ENCODE measurements at places on chromosomes 11 and 22.
A peak's percentile ranks its signal among the peaks of the same experiment; 100 is the strongest.

DNA sequence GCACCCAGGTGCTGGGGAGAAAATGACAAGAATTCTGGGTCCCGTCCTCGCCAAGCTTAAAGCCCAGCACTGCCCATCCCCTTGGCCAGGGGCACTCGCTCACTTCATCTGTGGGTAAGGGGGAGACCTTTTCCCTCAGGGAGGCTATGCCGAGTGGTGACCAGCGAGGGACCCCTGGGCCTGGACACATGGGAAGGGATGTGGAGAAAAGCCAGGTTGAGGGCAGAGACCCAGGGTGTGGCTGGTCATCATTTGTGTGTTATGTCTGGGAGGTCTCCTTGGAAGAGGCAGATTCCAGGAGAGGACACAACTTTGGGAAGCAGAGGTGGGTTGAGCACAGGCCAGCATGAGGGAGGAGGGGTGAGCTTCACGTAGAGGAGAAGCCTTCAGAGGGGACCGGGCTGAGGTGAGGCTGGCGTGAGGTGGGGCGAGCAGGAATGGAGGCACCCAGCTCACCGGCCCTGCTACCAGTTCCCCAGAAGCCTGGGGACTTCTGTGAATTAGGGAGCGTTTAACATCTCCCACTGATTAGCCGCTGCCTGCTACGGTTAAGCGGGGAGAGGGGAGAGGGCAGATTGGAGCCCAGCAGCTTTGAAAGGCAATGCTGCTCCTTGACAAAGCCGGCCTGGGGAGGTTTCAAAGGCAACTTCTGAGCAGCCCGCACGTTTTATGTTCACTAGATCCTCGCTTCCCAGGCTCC is 25.8 kb upstream of the NECTIN1 start:
- DNase-seq, result no peak

- DNase-seq, result peak; percentile 81
These were observed 58.5 kb downstream of the IGLL1 start for GRCh38 chr22:23521441-23522113.

- DNase-seq, result no peak
These were observed 1691.2 kb downstream of the LRRC4C start for GRCh38 chr11:39768214-39768613.

GRCh38 chr11:91742155-91742554 is 482.5 kb upstream of the FAT3 start:
- no peak for DNase-seq

GRCh38 chr11:61095021-61095420 is 7.3 kb upstream of the CD5 start:
- DNase-seq, result no peak

GRCh38 chr22:35231585-35232084 is 25.7 kb upstream of the HMGXB4 start:
- DNase-seq, result no peak

DNA sequence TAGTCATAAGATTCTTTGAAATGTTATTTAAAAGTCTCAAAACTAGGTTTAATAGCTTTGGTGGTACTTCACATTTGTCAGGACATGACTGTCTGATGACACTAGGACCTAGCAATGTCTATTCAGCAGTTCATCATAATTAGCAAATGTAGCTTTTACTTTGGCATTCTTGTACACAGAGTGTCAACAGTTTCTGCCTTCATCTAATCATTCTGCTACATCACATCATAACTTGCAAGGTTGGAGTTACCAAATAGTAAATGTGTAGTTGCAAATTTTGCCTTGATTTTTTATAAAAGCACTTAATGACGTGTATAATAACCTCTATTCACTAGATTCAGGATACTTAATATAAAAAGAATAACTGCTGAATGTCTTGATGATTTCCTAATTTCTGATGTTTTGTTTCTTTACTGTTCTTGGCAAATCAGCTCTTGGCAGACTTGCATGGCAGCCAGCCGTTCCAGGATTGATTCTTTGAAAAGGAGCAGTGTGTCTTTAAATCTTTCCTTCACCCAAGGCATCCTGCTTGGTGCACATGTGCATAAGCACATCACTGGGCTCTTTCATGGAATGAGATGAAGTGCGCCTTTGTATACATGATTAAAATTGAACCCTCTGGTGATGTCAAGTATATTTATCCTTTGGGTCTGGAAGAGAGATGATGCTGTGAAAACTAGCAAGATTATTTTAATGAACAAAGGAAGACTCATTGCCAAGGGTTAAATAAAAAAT is 12.2 kb downstream of the FBXO7 start:
- no peak for DNase-seq

GRCh38 chr11:119470317-119471291 is 47.6 kb upstream of the THY1 start:
- no peak for DNase-seq

GRCh38 chr11:114008331-114008730 is 33.4 kb downstream of the HTR3A start:
- no peak for DNase-seq

- no peak for DNase-seq
These were observed 4.9 kb downstream of the CLDN5 start for GRCh38 chr22:19519041-19519926.

- DNase-seq, result no peak
These were observed 931.5 kb downstream of the NTM start for GRCh38 chr11:132301900-132302299.

DNA sequence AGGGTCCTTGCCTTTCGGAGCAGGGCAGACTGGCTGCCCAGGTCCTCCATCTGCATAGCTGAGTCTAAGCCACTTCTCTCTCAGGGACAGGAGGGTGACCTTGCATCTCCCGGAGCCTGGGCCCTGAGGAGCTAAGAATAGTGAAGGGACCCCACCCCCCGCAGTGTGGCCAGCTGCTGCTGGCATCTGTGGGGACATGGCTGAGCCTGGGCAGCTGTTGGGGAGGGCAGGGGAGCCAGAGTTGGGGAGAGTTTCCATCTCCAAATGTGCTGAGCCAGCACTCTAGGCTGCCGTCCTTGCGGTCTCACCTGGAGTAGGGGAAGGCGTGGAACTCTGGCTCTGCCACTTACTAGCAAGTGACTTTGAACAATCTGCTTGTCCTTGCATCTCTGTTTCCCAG is 34.8 kb upstream of the SHISAL1 start:
- no peak for DNase-seq
